ENCODE measurements at places on chromosomes 13 and 19. TPM values are rescaled to one million over a fixed set of nuclear protein-coding genes. Genes with fewer than 3 reads are reported as not detected.

DNA sequence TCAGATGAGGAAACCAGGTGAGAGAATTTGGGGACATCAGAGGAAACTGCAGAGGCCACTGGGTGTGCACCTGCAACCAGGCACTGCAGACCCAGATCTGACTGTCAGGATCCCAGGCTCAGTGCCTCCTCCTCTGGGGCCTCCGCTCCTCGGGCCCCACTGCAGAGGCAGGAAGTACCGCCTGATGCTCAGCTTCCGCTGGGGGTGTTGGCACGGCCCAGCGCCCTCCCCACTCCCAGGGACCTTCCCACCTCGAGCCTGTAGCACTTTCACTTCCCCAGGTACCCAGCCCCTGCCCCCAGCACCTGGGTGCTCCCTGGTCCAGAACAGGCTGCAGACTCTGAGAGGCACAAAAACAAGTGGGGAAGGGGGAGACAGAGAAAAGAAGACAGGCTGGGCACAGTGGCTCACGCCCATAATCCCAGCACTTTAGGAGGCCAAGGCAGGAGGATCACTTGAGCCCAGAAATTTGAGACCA lies 1.4 kb upstream of the CD37 start:
- H3K27me3 ChIP-seq, result no peaks in the 10 kb centered on the region
- peaks cover 30% of the 10 kb centered on the region for H3K36me3 ChIP-seq
- H3K4me1 ChIP-seq, result peaks cover 75% of the 10 kb centered on the region

DNA sequence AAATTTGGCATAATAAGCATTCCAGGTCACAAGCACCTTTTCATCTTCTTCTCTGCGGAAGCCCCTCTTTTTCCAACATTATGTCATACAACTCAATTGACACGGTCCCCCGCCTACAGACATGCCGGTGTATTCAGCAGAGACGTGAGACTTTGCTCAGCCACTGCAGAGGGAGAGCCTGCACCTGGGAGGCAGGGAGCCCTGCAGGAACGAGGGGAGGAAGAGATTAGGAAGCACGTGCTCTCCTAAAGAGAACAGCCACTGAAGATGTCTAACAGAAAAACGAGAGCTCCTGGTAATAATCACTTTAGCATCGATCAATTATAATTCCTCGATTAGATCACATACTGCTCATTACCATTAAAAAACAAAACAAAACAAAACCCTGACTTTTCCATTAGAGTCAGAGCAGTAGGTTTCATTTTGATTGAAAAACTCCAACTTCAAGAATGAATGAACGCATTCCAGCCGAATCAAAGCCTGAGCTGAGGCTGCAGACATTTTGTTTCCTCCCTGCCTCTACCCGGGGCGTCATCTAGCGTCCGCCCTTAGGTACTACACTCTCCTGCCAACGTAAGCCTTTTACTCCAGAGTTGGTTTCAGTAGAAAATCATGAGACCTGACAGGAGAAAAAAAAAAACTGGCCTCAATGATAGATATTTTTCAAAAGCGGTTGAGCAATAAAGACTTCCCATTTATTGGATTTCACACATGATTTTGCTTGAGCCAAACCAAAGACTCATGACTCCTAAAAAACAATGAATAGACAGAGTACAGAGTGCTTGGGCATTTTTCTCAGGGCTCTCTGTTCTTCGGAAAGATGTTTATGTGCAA lies 194.5 kb downstream of the KATNAL1 start:
- DNase-seq, result peak; percentile 91
- no peak overlapping the region for H3K4me3 ChIP-seq
- no peaks in the 10 kb centered on the region for H3K27me3 ChIP-seq
- no peak overlapping the region for H3K27ac ChIP-seq
- H3K36me3 ChIP-seq, result no peaks in the 10 kb centered on the region

- H3K4me3 ChIP-seq, result no peak overlapping the region
- H3K27me3 ChIP-seq, result no peaks in the 10 kb centered on the region
- H3K4me1 ChIP-seq, result no peaks in the 10 kb centered on the region
- no peaks in the 10 kb centered on the region for H3K36me3 ChIP-seq
Measured at GRCh38 chr13:66347486-66348117, 882.5 kb downstream of the PCDH9 start.

GRCh38 chr19:56751078-56751489 lies 79.5 kb upstream of the ZNF835 start:
- DNase-seq, result no peak
- H3K4me3 ChIP-seq, result no peak overlapping the region
- H3K27me3 ChIP-seq, result no peaks in the 10 kb centered on the region
- H3K4me1 ChIP-seq, result no peaks in the 10 kb centered on the region
- H3K36me3 ChIP-seq, result no peaks in the 10 kb centered on the region

The CCL25 gene
- total RNA-seq, result 0.28 TPM

The IZUMO4 gene
- 7.6 TPM for total RNA-seq

The SACS gene
- total RNA-seq, result 13.0 TPM

The ZNF729 gene
- not detected for total RNA-seq
